ENCODE measurements at places on chromosomes 6 and 20.

DNA sequence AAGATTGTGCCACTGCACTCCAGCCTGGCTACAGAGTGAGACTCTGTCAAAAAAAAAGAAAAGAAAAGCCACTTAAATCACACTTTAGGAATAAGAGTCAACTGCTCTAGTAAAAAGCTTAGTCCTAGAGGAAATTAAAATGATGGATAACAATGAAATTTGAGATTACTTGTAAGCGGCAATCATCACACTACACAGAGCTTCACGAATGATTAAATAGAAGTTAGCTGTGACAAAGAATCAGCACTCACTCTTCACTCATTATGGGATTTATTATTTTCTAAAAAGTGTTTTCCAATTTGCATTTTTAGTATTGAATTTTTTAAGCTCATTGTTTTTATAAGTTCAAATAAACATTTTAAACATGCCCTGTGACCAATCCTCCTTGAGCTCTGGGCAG lies 718.0 kb downstream of the UTRN start:
- no peak for DNase-seq

GRCh38 chr6:33167374-33168283 lies 24.6 kb downstream of the COL11A2 start:
- no peak for DNase-seq

- no peak for DNase-seq
Observed at GRCh38 chr6:159701413-159701999, 8.5 kb upstream of the SOD2 start.

DNA sequence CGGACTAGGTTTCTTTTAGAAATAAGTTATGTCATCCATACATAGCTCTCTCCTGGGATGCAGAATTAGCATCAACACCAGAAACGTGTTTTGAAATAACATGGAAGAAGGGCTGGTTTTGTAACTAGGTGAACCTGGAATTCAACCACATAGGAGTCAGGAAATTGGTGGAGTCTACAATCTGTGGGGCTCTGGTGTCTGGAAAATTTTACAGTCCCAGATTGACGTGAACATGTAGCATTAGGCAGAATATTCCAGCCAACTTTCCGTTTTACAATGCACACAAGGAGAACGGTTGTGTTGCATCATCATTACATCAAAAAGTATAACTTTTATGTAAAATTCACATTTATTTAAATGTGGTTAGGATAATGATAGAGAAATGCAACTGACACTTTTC lies 1.9 kb downstream of the KCNQ5 start:
- DNase-seq: no peak
